Activated CD8-positive, alpha-beta T cell treated with anti-CD3 and anti-CD28 coated beads, Interleukin-2, amount 10 ng/mL, durations not matched to agents 7 days and 5 days (primary cell): ENCODE measurements at places on chromosomes 5 and 9.

GRCh38 chr9:79061752-79062616 lies 509.8 kb upstream of the TLE4 start:
- no peak for DNase-seq

GRCh38 chr9:79469164-79469563 lies 102.6 kb upstream of the TLE4 start:
- DNase-seq: no peak

DNA sequence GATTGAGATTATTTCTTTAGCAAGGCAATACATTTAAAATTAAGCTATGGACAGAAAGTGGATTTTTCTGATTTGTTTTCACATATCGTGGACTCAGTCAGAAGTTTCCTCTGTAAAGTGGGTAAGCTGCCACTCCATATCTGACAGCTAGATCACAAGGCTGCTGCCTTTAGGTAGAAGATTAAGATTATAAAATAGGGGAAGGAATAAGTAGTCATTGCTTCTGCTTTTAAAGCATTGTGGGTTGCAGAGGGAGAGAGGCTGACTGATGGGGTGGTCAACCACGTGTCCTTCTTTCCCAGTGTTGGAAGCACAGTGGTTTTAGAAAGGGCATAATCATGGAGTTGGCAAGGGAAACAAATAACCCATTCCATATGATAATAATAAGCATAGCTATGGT lies 74.3 kb upstream of the MOCS2 start:
- no peak for DNase-seq

GRCh38 chr5:101687349-101687985 lies 608.6 kb downstream of the SLCO4C1 start:
- DNase-seq: no peak

DNA sequence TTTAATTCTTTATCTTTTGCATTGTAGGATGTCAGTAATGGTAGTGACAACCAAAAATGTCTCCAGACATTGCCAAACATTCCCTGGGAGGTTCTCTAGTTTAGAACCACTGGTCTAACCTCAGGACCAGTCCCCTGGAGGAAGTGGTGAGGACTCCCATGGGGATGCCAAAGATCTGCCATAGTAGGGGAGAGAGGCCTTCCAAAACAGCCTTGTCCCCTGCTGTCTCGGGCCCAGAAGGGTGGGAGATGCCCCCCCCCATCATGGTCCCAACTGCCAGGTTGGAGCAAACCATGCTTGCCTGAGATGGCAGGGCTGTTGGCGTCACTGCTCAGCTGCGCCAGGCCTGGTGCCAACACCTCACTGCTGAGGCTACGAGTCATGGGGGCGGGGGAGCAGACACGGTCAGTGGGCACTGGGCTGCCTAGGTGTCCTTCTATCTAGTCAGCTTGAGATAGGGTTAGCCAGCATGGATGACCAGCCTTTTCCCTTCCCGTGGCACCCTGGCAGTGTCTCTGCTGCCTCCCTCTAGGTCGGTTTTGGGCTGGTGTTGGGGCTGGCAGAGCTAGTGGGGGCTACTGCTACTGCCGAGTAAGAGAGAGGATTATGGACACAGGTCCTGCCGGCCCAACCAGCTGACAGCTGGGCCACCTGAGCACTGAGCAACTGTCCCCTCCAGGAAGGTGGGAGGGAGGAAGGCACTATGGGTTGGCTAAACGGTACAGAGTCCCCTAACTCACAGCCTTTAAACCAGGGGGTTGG lies 8.3 kb upstream of the CXXC5 start:
- DNase-seq: no peak

DNA sequence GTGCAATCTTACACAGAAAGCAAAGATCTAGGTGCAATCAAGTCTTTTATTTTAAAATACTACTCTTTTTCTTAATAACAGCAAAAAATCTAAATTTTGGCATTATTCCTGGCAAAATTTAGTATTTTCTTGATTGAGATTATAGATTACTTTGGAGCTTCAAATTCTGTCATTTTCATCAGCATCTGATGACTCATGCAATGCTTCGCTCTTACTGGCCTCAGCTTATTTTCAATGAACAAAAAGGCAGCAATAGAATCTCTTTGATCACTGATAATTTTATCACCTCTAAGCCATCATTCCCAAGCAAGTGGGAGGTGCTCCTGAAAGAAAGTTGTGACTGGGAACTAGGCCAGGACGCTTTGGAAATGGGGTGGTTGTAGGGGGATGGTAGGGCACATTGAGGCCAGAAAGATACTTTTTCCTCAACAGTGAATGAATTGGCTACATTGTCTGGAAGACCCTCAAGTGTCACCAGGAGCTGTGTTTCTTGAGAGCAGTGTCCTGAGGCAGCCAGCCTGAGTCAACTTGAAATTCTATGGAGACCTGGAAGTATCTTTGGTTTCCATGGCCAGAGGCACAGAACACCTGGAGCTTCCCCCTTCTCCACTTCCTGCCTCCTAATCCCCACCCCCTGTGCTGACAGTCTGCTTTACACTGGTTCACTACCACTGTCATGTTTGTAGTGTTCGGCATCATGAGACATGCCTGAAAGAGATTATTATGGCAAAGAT lies 46.9 kb upstream of the APC start:
- DNase-seq: no peak

DNA sequence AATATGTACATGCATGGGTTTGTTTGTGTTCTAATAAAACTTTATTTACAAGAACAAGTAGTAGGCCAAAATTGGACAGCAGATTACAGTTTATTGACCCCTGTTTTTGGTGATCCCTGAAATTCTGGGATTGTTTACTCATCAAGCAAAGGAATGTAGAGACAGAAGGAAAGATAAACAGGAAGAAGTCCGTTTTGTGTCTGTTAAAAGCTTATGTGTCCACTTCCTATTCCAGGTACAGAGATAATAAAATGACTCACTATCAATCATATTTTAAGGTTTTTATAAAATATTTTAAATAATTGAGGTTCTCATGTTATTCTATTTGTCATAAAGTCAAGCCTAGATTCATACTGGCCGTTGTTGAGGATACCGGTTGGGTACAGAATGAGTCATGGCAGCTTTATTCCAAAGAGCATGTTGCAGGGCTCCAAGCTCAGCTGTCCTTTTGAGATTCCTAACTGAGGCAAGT lies 214.9 kb upstream of the DAB2 start:
- DNase-seq: no peak

DNA sequence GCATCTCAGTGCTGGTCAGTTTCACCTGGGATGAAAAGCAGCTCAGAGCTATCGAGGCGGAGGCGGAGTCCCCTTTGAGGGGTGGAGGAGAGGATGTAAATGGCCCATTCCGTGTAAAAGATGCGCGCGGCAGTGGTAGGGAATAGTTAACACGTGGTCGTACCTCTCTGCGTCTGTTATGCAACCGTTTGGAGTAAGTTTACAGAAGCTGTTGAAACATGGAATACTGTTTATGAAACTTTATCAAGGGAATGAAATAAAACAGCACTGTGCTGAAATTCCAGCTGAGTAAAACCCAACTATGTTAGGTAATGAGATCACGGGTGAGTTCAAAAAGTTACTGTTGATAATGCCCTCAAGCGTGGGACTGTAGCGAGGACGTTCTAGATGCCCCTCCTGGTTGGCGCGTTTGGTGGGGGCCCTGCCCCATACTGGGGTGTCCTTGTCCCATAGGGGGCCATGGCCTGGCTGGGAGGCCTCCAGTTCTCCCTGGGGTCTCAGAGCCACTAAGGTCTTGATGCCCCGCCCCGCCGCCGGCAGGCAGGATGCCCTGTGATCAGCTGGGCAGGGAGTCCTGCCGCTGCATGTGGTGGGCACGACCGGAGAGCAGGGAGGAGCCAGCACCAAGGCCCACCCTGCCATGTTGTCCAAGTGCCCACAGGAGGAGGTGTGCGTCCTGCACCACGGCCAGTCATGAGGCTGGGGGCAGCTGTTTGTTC lies 90.9 kb downstream of the COL5A1 start:
- no peak for DNase-seq

DNA sequence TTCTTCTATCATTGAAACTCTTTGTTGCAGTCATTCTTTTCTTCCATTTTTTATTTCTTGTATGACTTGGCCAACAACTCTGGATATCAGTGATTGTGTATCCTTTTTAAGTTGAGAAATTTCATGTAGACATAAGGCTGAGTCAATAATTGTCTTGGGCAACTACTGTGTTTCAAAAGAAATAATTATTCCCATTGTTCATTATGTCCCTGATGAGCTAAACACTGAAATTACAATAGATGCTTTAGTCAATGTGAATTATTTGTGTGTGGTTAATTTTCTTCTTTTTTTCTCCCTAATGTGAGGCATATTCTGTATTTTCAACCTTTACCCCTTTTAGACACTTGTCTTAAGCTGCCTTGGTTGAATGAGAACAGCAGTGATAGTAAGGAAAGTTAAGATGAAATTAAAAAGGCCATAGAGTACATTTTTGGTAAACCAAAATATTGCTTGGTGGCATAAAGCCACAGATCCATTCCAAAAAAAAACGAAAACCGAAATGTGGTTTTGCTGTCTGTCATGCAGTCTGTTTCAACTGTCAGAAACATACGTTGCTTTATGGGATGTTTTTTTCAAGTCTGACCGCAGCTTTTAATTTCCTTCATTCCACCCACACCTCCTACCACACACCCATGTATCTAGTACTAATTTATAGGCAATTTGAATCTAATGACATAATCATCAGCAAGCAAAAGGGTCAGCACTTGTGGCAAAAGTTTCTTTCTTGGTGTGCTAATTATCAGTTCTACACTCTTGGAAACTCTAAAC lies 21.1 kb downstream of the TLE4 start:
- DNase-seq: peak; percentile 53

GRCh38 chr5:87885758-87886157 lies 382.9 kb downstream of the TMEM161B start:
- DNase-seq: no peak

- no peak for DNase-seq
These were observed 127.8 kb upstream of the NR4A3 start for GRCh38 chr9:99693888-99694287.
